Activated CD4-positive, alpha-beta T cell treated with anti-CD3 and anti-CD28 coated beads for 24 hours (primary cell): ENCODE measurements at places on chromosomes 7 and 10.

DNA sequence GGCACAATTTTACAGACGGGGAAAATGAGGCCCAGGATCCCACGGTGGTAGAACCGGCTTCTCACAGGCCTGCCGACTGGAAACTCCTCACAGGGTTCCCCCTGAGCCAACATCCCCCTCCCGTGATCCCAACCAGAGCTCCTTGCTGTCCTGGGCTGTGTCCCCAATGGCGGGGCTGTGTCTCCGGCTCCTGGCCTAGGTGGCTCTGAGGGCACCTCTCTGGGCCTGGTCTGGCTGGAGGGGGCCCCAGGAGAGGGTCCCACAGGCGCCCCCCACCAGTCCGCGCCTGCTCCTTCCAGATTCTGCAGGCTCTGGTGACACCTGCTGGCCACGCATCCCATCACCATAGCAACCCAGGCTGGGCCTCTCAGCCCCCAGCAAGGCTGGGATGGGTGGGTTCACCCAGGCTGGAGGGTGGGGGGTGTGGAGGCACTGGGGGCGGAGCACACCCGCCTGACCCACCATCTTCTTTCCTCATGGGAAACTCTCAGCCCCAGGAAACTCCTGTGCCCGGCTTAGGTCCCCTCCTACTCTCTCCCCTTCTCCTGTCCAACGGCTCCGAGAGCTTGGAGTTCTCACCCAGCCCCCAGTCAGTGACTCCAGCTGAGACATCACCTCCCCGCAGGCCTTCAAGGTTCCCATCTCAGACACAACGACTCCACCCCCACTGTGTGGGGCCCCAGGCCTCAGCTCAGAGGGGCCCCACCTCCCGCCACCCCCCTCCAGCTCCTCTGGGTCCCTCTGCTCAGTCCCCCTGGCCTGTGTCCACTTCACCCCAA, 27.1 kb upstream of the TNRC18 start:
- DNase-seq, result no peak

GRCh38 chr10:131620314-131620713, 280.5 kb upstream of the PPP2R2D start:
- DNase-seq, result no peak

- no peak for DNase-seq
Measured at GRCh38 chr7:50656141-50656895, 91.1 kb upstream of the DDC start.

DNA sequence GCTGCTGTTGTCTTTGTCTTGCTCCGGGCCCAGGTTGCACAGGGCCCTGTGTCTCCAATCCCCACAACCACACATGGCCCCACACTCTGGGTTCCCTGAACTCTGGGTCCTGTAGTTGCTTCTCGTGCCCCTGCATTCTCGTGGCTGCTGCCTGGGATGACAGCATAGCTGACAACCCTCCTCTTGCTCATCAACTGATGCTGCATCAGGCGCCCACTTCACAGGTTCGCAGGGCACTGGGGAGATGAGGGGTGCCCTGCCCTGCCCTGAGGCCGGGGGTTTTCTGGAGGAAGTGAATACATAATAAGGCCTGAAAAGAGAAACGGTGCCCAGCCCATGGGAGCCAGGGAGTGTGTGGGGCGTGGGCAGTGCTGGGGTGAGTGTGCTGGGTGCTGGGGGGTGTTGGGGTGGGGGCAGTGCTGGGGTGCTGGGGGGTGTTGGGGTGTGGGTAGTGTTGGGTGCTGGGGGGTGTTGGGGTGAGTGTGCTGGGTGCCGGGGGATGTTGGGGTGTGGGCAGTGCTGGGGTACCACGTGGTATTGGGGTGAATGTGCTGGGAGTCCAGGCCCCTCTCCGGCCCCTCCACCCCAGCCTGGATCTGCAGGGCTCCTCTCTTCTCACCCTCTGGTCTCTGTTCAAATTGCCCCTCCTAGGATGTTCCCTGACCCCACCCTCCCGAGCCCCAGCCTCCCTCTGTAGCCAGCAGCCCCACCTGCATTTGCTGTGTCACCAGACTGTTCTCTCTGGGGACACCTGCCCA, 2.0 kb upstream of the MTG1 start:
- no peak for DNase-seq

DNA sequence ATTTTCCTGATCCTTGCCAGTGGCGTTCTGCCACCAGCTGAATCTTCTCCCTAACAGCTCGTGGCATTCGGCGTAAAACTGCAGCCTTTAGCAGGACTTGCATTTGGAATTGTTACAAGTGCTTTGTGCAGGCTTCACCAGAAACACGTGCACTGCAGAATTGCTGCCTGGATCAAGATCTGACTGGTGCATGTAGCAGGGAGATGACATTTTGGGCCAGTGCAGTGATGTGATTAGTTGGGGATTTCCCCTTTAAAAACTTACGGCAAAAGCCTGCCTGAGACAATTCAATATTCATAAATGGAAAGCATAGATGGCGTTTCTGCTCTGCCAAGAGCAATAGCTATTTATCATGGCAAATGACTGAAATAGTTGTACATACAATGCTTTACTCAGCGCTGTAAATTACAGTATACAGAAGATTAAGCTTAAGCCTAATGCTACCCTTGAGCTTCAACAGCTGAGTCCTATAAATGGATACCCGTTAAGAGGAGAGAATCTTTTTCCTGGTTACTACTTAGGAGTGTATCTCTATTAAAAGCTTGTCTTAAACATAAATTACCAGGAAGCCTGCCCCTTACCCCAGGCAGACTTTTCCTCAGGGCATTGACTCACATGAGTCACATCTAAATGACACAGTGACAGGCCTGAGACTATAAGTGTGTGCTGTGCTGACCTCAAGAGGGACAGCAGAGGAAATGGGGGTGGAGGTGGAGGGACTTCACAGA, 106.3 kb downstream of the ATXN7L1 start:
- DNase-seq, result no peak

GRCh38 chr10:1182280-1183032, 126.3 kb downstream of the WDR37 start:
- no peak for DNase-seq

- no peak for DNase-seq
Measured at GRCh38 chr10:114352653-114353298, 51.5 kb downstream of the AFAP1L2 start.
